ENCODE measurements at places on chromosomes 16 and 17. TPM values are rescaled to one million over a fixed set of nuclear protein-coding genes. Genes with fewer than 3 reads are reported as not detected.
A peak's percentile ranks its signal among the peaks of the same experiment; 100 is the strongest.

The TEX14 gene
- total RNA-seq = not detected

The KIF19 gene
- 1.4 TPM for total RNA-seq

The OTOA gene
- not detected for total RNA-seq

The ITGAD gene
- not detected for total RNA-seq

- H3K36me3 ChIP-seq = no peaks in the 10 kb centered on the region
- peak overlapping the region; percentile 30 for H3K27ac ChIP-seq
- no peak overlapping the region for H3K4me3 ChIP-seq
- H3K4me1 ChIP-seq = no peaks in the 10 kb centered on the region
- H3K27me3 ChIP-seq = no peaks in the 10 kb centered on the region
These were observed 294.9 kb upstream of the FOXF1 start for GRCh38 chr16:86215233-86215978.

DNA sequence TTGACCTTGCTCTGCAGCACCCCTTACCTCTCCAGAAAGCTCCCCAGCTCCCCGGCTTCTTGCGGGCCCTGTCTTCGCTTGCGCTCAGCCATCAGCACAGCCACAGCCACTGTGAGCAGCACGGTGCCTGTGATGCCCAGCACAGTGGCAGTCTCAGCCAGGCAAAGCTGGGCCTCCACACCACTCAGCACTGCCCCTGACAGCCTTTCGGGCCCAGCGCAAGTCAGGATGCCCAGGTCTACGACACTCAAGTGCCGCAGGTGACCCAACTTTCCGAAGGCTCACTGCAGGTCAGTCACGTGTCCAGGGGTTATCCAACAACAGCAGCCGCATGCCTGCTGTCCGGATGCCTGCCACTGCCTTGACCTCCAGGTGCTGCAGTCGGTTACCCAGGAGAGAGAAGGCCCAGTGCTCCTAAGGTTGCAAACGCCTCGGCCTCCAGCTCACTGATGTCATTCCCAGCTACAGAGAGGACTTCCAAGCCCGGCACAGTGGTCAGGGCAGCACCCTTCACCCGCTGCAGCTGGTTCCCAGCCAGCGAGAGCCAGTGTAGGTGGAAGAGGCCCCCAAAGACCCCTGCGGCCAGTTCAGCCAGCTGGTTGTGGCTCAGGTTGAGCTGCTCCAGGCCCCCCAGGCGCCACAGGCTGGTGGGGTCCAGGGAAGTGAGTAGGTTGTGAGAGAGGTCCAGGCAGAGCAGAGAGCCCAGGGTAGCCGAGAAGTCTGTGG is 8.9 kb upstream of the TMEM101 start:
- DNase-seq = no peak
- H3K27me3 ChIP-seq = no peaks in the 10 kb centered on the region
- no peaks in the 10 kb centered on the region for H3K36me3 ChIP-seq
- H3K27ac ChIP-seq = no peak overlapping the region
- no peaks in the 10 kb centered on the region for H3K4me1 ChIP-seq

GRCh38 chr17:73983621-73984400 is 219.7 kb upstream of the RPL38 start:
- H3K27me3 ChIP-seq = peaks cover 3% of the 10 kb centered on the region
- H3K27ac ChIP-seq = no peak overlapping the region
- no peak for DNase-seq
- H3K4me3 ChIP-seq = no peak overlapping the region

DNA sequence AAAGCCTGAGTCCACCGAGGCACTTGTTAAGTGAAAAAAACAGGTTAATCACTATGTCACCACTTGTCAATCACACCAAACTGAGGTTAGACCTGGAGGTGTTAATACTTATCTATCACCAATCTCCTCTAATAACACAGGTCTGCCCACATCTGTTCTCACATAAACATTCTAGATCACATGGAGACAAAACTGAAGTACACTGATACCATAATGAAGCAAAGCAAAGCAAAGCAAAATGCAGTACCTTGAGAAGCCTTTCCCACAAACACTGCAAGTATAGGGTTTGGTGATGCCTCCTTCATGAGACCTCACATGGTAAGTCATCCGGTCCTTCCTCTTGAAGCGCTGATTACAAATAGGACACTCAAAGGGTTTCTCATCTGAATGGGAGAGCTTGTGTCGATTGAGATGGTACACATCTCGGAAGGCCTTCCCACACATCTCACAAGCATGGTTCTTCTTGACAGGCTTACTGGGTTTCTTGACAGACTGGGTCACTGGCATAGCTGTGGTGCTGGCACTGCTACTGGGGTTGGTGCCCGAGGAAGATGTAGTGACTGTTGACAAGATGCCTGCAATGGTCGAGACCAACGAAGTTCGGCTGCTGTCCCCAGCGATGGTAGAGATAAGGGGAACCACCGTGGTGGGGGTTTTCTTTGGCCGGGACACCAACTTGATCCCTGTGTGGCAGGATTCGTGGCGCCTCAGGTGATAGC is 5.4 kb downstream of the VEZF1 start:
- peaks cover 33% of the 10 kb centered on the region for H3K4me1 ChIP-seq
- H3K27ac ChIP-seq = peak overlapping the region; percentile 96
- no peak for DNase-seq
- no peak overlapping the region for H3K4me3 ChIP-seq
- H3K27me3 ChIP-seq = no peaks in the 10 kb centered on the region
- H3K36me3 ChIP-seq = peaks cover 33% of the 10 kb centered on the region

- H3K27me3 ChIP-seq = no peaks in the 10 kb centered on the region
- no peaks in the 10 kb centered on the region for H3K36me3 ChIP-seq
- DNase-seq = no peak
These were observed 8.2 kb upstream of the ATP2C2 start for GRCh38 chr16:84360170-84360569.

GRCh38 chr17:79927688-79928501 is 88.7 kb upstream of the CBX4 start:
- DNase-seq = no peak
- peaks cover 38% of the 10 kb centered on the region for H3K4me1 ChIP-seq
- H3K27ac ChIP-seq = no peak overlapping the region

- DNase-seq = no peak
- no peaks in the 10 kb centered on the region for H3K4me1 ChIP-seq
- no peak overlapping the region for H3K27ac ChIP-seq
- no peaks in the 10 kb centered on the region for H3K27me3 ChIP-seq
These were observed 65.0 kb downstream of the CBLN1 start for GRCh38 chr16:49216593-49216992.

GRCh38 chr16:73847090-73847489 is 449.5 kb upstream of the PSMD7 start:
- H3K4me1 ChIP-seq = no peaks in the 10 kb centered on the region
- H3K27me3 ChIP-seq = no peaks in the 10 kb centered on the region
- H3K27ac ChIP-seq = no peak overlapping the region
- no peak overlapping the region for H3K4me3 ChIP-seq
- no peaks in the 10 kb centered on the region for H3K36me3 ChIP-seq

DNA sequence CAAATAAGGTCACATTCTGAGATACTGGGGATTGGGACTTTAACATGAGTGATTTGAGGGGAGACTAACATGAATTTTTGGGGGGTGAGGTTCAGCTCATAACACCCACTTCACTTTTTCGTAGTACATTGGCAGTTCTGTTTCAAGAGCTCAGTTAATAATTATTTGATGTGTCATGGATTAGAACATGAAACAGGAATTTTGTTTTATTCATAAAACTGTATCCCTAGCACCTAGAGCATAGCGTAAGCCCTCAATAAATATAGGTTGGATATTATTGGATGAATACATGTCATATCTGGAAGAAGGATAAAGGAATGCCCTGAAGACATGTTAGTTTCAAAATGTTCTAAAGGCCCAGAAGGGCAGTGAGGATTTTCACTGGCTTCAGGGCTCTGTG is 119.8 kb downstream of the PRKCA start:
- DNase-seq = no peak
- H3K36me3 ChIP-seq = no peaks in the 10 kb centered on the region
- H3K27me3 ChIP-seq = no peaks in the 10 kb centered on the region
- no peak overlapping the region for H3K4me3 ChIP-seq
- H3K4me1 ChIP-seq = peaks cover 7% of the 10 kb centered on the region

All from transverse colon (tissue), 4 donors.